ENCODE measurements at places on chromosomes 16 and 17.

GRCh38 chr17:77957235-77957856 is 1.2 kb upstream of the TNRC6C start:
- no peak for DNase-seq

GRCh38 chr16:69495821-69496220 is 69.9 kb upstream of the NFAT5 start:
- DNase-seq, result no peak

DNA sequence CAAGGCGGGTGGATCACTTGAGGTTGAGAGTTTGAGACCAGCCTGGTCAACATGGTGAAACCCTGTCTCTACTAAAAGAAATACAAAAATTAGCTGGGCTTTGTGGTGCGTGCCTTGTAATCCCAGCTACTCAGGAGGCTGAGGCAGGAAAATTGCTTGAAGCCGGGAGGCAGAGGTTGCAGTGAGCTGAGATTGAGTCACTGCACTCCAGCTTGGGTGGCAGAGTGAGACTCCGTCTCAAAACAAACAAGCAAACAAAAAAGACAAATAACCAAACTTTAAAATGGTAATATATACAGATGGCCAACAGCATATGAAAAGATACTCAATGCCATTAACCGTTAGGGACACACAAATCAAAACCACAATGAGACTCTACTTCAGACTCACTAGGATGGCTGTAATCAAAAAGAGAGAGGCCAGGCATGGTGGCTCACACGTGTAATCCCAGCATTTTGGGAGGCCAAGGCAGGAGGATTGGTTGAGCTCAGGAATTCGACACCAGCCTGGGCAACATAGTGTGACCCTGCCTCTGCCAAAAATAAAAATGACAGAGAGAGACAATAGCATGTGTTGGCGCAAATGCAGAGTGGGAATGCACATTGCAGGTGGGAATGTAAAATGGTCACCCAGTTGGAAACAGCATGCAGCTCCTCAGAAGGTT is 21.3 kb downstream of the SULT1A2 start:
- DNase-seq, result no peak

DNA sequence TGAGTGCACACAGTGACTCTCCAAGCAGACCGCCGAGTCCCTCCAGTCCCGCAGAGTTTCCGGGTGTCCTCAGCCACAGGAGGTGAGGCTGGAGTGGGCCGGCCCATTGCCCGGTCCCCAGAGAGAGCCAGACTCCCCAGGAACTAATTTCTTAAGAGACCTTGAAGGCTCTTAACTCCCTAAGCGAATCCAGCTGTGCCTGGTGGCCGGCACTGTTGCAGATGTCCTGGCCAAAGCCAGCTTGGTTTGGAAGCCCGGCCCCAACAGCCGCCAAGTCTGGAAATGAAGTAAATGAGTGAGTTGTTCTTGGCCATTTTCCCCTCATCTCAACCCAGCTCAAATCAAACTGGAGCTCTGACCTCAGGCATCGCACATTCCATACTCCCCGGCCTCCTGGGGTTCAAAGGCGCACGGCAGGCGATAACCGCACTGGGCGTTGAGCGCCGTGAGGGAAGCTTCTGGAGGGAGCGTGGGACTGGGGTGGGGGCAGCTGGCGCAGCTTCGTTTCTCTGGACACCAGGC is 42.0 kb downstream of the CMIP start:
- DNase-seq, result no peak

DNA sequence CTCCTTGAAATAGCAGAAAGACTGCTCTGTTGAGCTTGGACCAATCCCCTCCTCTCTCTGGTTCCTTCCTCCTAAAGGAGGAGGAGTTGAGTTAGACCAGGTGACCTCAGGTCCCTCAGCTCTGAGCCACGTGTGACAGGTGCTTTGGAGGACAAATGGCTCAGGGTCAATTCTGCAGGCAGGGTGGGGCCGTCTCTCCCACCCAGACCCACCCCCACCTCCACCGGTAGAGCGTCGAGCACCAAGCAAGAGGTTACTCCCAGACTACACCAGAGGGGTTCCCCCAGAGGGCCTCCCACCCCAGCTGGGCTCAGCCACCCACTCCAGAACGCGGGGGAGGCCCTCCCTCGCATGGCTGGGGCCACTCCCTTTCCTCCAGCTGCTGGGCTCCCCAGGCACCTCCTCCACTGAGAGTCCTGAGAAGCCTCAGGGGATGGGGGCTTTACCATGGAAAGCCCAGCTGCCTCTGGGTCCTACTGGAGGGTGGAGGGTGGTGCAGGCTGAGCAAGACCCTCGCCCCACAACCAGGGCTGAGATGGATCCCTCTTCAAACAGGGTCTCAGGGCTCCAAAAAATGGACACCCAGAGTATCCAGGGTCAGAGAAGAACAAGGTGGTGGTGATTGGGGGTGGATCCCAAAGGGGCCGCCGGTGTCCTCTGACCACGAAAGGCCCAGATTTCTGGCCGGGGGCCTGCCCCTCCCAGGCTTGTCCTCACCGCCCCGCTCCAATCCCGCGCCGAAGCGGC is 7.6 kb downstream of the MYO1C start:
- peak; percentile 48 for DNase-seq

DNA sequence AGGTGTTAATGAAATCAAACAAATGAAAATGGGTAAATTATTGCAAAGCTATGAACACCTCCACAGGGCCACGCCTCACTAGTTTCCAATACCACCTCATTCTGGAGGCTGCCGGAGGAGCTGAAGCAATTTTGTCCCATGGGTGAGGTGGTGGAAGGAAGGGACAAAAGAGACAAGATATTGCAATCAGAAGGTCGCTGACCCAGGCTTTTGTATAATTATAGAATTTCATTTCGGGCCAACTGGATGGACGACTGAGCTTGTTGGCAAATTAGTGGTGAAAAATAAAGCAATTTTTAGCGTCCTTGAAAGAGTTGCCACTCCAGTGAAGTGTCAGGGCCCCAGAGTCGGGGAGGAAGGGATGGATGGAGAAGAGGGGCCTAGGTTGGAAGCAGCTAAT is 147.9 kb downstream of the CYLD start:
- DNase-seq, result no peak

GRCh38 chr16:73142053-73142854 is 94.3 kb upstream of the ZFHX3 start:
- no peak for DNase-seq

GRCh38 chr17:67503184-67503583 is 126.1 kb downstream of the PITPNC1 start:
- DNase-seq, result no peak

- no peak for DNase-seq
Measured at GRCh38 chr16:48347980-48348379, 37.2 kb downstream of the SIAH1 start.

- no peak for DNase-seq
Measured at GRCh38 chr16:14196011-14196410, 124.9 kb downstream of the MRTFB start.

- DNase-seq, result no peak
Measured at GRCh38 chr17:2081564-2081963, 26.7 kb downstream of the HIC1 start.

DNA sequence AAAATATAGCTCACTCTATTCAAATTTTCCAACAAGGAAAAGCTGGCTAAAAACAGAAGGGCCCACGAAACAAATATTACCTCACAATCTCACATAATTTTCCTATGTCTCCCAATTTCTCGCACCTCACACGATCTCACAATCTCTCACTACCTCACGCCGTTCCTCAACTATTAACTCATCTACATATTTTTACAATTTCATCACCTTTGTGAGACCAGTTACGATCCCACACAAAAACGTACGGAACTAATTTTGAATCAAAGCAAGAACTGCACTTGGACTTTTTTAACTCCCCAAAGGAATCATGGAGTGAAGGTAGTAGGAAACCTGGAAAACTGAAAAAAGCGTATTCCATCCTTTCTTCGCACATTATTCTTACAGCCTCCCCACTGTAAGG is 1.1 kb downstream of the CBX1 start:
- DNase-seq, result no peak

DNA sequence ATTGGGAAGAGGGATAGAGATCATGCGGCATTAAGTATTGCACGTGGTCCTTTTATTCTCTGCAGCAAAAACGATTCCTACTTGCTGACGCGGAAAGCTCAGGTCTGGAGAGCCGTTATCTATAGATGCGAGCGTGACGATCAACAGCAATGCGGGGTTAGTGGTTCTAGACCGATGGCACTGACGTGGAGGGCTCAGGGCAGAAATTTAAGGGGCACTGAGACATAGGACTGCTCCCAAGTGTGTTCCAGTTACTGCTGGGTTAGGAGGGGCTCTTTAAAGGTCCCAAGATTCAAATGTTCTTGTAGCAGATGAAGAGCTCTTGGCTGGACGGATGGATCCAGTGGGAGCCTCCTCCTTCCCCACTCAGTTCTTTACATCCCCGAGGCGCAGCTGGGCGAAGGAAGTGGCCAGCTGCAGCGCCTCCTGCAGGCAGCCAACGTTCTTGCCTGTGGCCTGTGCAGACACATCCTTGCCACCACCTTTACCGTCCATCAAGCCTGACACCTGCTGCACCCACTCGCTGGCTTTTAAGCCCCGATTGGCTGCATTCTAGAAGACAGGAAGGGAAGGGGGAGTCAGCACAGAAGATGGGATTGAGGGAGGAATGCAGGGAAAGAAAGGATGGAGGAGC is 732 bp upstream of the EXOSC6 start:
- no peak for DNase-seq

Measured in T follicular helper cell (primary cell).